Bronchial smooth muscle cell (primary cell): ENCODE measurements at places on chromosomes 5 and 9. TPM values are rescaled to one million over a fixed set of nuclear protein-coding genes. Genes with fewer than 3 reads are reported as not detected.

FYB1 gene
- 0.16 TPM in 1 of 2 replicates, not detected in the other for total RNA-seq

SPATA31C1 gene
- total RNA-seq, result not detected in 2 replicates

PCDHGA1 gene
- 1.3 and 1.9 TPM in 2 replicates for total RNA-seq

SV2C gene
- total RNA-seq, result not detected in 2 replicates

PAPPA gene
- total RNA-seq, result 23.4 and 28.8 TPM in 2 replicates

CER1 gene
- not detected in 2 replicates for total RNA-seq

HRH2 gene
- under 0.01 TPM in 1 of 2 replicates, not detected in the other for total RNA-seq

CERCAM gene
- total RNA-seq, result 85.4 and 95.0 TPM in 2 replicates

PROB1 gene
- 0.26 and 1.3 TPM in 2 replicates for total RNA-seq

OR1L6 gene
- total RNA-seq, result not detected in 2 replicates

DDX46 gene
- total RNA-seq, result 17.3 and 20.5 TPM in 2 replicates

BHMT gene
- total RNA-seq, result not detected in 2 replicates
